ENCODE measurements at places on chromosomes 5 and 9. TPM values are rescaled to one million over a fixed set of nuclear protein-coding genes. Genes with fewer than 3 reads are reported as not detected.

THBS4 gene
- 3.2 TPM for total RNA-seq

SLC36A3 gene
- not detected for total RNA-seq

GPR150 gene
- total RNA-seq, result 0.29 TPM

IL5 gene
- not detected for total RNA-seq

ANKRD34B gene
- total RNA-seq, result 0.06 TPM

ANGPTL2 gene
- 18.6 TPM for total RNA-seq

WHRN gene
- 1.3 TPM for total RNA-seq

NMUR2 gene
- total RNA-seq, result 0.30 TPM

IFNA16 gene
- not detected for total RNA-seq

ADGRD2 gene
- total RNA-seq, result 0.23 TPM

All from Daoy (cell line).